WTC11 (cell line): ENCODE measurements at places on chromosomes 5 and 9. TPM values are rescaled to one million over a fixed set of nuclear protein-coding genes. Genes with fewer than 3 reads are reported as not detected.
A peak's percentile ranks its signal among the peaks of the same experiment; 100 is the strongest.

The TAS2R1 gene
- total RNA-seq: not detected in 3 replicates

- no peak overlapping the region for H3K4me3 ChIP-seq
- no peak for DNase-seq
- H3K27me3 ChIP-seq: no peaks in the 10 kb centered on the region
These were observed 10.8 kb downstream of the C5orf15 start for GRCh38 chr5:133957591-133957990.

DNA sequence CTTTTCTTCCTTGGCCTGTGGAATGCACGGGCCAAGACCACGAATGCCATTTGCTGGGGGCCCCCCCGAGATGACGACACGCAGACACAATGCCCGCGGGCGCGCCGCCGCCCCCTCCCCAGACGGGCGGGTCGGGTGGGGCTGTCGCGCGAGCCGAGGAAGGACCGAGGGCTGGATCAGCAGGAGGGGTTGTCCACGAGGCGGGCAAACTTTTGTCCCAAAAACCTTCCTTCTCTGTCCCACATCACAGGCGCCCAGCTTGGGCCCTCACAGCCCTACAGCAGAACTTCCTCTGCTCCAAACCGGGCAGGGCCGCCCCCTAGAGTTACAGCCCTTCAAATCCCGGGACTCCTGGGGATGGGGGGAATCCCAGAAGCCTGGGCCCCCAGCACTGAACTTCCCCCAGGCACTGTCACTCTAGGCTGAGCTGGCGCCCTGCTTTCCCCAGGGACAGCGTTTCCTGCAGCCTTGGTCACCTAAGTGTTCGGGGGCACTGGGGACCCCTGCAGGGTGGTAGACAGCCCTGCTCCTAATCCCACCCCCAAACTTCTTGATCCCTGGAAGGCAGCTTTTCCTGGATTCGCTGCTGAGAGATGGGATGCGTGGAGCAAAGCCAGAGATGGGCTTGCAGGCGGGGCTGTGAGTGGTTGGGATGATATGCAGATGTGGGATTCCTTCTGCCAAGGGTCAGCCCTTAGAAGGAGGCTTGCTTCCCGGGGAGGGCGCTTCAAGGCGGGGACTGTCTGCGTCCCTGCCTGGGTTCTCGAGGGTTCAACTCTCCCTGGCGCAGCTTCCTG is 980 bp downstream of the COL5A1 start:
- peak overlapping the region; percentile 74 for H3K4me3 ChIP-seq
- H3K4me1 ChIP-seq: peaks cover 34% of the 10 kb centered on the region
- H3K27me3 ChIP-seq: peaks cover 15% of the 10 kb centered on the region
- no peaks in the 10 kb centered on the region for H3K36me3 ChIP-seq
- DNase-seq: peak; percentile 41
- no peak overlapping the region for H3K27ac ChIP-seq

DNA sequence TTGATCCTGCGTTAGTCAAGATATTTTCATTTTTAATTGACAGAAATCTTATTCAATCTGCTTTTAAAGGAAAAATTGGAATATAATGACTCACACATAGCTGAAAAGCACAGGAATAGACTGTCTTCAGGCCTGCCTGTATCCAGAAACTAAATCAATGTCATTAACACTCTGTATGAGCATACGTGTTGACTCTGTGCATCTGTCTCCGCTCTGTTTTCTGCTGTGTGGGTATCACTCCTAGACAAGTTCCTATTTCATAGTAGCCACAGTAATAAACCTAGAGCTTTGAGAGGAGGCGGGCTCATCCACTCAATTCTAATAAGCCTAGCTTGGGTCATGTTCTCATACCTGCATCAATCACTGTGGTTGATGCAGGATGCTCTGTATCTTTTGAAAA is 267.6 kb downstream of the KCTD16 start:
- H3K4me3 ChIP-seq: no peak overlapping the region
- no peaks in the 10 kb centered on the region for H3K36me3 ChIP-seq
- DNase-seq: no peak
- no peaks in the 10 kb centered on the region for H3K27me3 ChIP-seq
- H3K4me1 ChIP-seq: no peaks in the 10 kb centered on the region
- no peak overlapping the region for H3K27ac ChIP-seq

The EPB41L4B gene
- 20.0 to 21.8 TPM (median 21.7 TPM) in 3 replicates for total RNA-seq

The OBP2B gene
- total RNA-seq: not detected in 3 replicates

The DIRAS2 gene
- 0.27 to 0.35 TPM (median 0.34 TPM) in 3 replicates for total RNA-seq

- no peaks in the 10 kb centered on the region for H3K27me3 ChIP-seq
- no peak overlapping the region for H3K4me3 ChIP-seq
- DNase-seq: no peak
- H3K4me1 ChIP-seq: peaks cover 36% of the 10 kb centered on the region
These were observed 803.4 kb upstream of the CDH6 start for GRCh38 chr5:30390095-30390494.

The MELK gene
- 44.6 to 53.2 TPM (median 45.7 TPM) in 3 replicates for total RNA-seq

The MEIKIN gene
- total RNA-seq: not detected in 3 replicates

The BAAT gene
- 0.11 to 0.17 TPM (median 0.14 TPM) in 3 replicates for total RNA-seq

- no peaks in the 10 kb centered on the region for H3K27me3 ChIP-seq
- DNase-seq: no peak
- no peak overlapping the region for H3K27ac ChIP-seq
- no peak overlapping the region for H3K4me3 ChIP-seq
These were observed 33.4 kb upstream of the CSNK1G3 start for GRCh38 chr5:123478546-123478945.
